ENCODE measurements at places on chromosomes 4 and X.

GRCh38 chr4:129788486-129788885, 692.5 kb downstream of the C4orf33 start:
- no peak for DNase-seq

DNA sequence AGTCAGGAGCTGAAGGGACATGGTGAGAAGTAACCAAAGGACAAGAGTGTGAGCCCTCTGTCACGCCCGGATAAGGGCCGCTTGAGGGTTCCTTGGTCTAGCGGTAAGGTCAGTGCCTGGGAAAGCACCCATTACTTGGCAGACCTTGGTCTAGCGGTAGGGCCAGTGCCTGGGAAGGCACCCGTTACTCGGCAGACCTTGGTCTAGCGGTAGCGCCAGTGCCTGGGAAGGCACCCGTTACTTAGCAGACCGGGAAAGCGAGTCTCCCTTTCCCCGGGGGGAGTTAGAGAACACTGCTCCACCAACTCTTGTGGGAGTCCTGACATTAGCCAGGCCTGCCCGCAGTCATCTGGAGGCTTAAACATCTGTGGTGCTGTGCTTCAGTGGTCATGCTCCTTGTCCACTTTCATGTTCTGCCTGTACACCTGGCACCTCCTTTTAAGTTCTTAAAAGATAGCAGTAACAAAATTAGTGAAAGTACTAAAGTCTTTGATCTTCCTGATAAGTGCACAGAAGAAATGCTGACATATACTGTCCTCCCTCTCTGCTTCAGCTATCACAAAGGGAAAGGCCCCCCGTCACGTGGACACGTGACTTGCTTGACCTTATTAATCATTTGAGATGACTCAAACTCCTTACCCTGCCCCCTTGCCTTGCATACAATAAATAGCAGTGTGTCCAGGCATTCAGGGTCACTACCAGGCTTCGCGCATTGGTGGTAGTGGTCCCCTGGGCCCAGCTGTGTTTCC, 9.3 kb upstream of the SEC24B start:
- no peak for DNase-seq

GRCh38 chrX:38278682-38279081, 48.6 kb downstream of the RPGR start:
- no peak for DNase-seq

- no peak for DNase-seq
Measured at GRCh38 chr4:1813915-1814314, 20.8 kb downstream of the FGFR3 start.

DNA sequence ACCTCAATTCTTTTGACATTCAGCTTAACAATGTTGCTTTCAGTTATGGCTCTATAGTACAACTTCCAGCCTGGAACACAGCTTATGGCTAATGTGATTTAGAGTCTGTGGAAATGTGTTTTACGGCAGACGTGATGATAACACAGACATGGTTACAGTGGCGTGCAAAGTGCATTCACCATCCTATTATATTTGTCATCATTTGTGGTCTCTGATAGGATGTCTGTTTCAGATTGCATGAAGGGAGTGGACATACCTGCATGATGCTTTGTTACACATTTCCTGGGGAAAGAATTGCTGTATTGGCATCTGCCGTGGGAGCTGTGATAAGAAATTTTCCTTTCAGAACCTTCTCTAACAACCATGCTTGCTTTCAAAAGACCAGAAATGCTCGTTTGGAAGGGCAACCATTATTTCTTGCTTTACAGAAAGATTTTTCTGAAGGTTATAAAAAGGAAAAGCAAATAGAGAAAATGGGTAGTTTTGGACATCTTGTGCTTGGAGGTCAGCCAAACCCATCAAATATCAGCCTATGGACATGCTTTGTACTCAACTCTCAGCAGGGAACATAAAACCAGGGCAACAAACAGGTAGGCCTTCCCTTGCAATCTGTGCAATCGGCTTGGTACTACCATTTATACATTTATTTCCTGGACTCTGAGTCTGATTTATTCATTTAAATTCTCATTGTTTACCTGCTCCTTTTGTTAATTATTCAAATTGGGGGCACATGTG, 273.9 kb downstream of the TLL1 start:
- DNase-seq: no peak

DNA sequence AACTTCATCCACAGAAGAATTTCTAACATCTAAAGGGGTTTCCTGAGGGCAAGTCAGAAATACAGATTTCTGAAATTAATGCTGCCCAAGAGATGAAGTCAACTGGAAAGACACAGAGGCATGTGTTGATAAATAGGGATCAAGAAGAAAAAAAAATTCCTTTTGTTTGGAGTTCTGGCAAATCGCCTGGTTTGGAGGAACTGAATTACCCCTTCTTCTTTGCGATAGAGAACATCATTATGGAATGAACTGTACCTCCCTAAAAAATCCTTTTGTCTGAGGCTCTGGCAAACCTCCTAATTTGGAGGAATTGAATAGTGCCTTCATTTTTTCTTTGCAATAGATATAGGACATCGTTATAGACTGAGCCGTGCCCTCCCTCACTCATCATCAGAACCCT, 200.9 kb downstream of the DHRSX start:
- DNase-seq: no peak

GRCh38 chr4:108114503-108114902, 54.2 kb downstream of the LEF1 start:
- DNase-seq: no peak

GRCh38 chr4:113591982-113592381, 169.6 kb downstream of the CAMK2D start:
- DNase-seq: no peak

DNA sequence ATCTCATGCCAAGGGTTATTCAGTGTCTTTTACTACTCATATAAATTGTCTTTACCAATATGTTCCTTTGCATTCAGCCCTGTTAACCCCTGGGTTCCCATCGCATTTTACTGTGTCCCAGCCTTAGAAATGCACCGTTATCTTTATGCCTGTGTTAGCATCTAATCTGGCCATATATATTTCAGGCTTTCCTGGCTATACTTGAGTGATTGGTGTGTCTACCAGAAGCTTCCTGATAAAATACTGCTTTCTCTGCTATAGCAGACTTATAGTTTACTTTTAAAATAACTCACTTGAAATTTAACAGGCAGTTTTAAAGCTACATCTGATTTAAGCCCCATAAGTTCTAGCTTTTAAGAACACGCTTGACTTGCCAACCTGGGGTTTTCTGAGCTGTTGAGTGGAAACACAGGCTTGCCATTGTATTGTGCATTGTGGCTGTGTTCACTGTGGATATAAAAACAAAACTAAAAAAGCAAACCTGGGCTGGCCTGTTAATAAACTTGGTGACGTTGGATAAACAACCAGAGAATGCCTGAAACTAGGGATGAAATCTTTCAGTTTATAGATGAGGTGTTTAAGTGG, 185.3 kb upstream of the TAPT1 start:
- DNase-seq: no peak

DNA sequence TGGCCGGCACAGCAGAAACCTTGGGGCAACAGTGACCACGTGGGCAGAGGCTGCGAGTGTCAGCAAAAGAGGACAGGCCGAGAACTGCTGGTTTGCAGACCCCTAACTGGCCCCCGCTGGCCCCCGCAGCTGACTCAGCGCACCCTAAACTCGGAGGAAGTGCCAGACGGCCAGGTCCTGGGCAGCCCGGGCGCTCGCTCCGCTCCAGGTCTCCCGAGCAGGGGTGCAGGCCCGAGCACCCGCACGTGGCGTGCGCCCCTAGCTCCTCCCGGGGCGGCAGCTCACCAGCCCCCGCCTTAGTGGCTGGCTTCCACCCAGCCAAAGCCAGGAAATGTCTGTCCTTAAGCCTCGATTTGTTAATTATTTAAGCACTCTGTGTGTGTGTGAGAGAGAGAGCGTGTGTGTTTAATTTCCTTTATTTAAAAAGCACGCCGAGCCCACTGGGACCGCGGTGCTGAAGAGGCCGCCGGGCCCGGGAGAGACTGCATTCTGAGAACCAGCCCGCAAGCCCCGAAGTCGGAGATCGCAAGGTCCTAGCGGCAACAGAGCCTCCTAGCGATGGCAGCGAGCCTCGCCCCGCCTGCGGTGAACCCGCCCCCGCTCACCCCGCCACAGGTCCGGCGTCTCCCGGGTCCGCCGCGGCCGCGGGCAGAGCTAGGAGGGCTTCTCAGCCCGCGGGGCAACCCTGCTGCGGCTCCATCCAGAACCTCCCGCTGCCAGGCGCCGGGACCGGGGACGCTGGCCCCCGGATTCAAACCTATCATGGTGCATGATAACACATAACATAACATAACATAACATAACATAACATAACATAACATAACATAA, 45.9 kb upstream of the CDKN2AIP start:
- DNase-seq: peak; percentile 86

Measured in urothelium cell line (cell line).